Activated T-cell treated with anti-CD3 and anti-CD28 coated beads, Interleukin-2, amount 50 U/mL, for 4 hours (primary cell): ENCODE measurements at places on chromosomes 16 and 17. TPM values are rescaled to one million over a fixed set of nuclear protein-coding genes. Genes with fewer than 3 reads are reported as not detected.

NOTUM gene
- total RNA-seq: 0.41 TPM

C16orf92 gene
- not detected for total RNA-seq

HIGD1B gene
- total RNA-seq: not detected

PMP22 gene
- not detected for total RNA-seq

ZSCAN10 gene
- total RNA-seq: not detected

RNF112 gene
- total RNA-seq: not detected

KRT40 gene
- not detected for total RNA-seq

EVPLL gene
- total RNA-seq: not detected
